Bronchial epithelial cell (primary cell): ENCODE measurements at places on chromosomes 5 and 9. TPM values are rescaled to one million over a fixed set of nuclear protein-coding genes. Genes with fewer than 3 reads are reported as not detected.

DNA sequence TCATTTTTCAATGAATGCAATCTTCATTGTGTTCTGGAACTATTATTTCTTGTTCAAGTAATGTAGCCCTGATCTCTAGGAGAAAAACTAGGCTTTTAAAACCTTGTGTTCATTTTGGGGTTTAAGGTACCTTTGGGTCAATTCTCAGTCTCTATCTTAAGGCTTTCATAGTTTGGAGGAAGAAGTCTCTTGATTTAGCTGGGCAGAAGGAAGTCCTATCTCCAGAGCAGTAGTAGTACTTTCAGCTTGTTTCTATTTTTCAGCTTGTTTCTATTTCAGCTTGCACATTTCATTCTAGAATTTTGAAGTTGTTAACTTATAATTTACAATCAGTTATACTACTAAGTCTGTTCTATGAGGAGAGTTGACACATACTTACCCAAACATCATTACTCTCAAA lies 15.2 kb downstream of the CSNK1G3 start:
- DNase-seq, result no peak

DNA sequence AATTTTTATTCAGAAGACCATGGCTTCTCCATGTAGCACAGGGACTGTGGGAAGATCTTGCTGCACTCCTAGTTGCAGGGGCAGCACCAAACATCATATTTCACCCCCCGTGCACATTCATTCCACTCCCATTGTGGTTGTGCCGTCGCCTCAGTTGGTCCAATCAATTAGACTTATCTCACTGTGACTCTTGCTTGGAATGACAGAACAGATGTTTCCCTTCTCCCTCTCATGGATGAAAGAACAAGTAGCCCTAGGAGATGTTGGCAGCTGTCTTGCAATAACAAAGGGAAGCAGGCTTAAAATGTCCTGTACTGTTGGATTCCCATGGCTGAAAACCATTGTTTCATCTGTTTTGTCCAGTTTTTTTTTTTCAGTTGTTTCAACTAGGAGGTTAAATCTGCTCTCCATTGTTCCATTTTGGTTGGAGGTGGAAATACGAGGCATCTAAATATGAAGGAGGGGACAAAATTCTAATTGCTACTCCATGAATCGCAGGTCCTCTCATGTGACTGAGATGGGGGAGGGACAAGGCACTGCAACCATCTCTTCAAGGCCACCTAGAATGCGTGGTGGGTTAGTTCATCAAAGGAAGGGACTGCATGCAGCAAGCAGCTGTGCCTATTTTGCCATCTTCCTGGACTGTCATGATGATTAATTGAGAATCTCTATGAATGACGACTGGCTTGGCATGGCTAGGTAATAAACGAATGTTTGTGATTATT lies 214.4 kb downstream of the NSG2 start:
- DNase-seq, result no peak

GRCh38 chr5:1891391-1891790 lies 8.7 kb upstream of the IRX4 start:
- DNase-seq, result no peak

GRCh38 chr5:56520986-56521730 lies 288.0 kb upstream of the ANKRD55 start:
- no peak for DNase-seq

DNA sequence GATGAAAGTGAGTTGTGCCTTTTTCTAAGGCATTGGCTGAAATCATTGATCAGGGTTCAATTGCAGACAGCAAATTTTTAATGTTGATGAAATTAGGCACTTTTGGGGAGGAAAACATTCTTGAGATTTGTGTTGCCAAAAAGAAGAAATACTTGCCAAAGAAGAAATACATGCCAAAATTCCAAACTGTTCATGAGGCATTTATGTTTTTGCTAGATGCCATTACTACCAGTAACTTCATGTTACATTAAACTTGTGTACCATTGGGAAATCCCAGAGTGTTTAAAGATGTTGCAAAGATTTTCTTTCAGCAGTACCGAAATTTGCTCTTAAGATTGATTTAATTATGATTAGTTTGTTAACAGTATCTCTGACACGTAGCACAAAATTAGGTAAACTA lies 7.0 kb downstream of the XRCC4 start:
- no peak for DNase-seq

GRCh38 chr9:113998525-113999255 lies 79.4 kb downstream of the AMBP start:
- DNase-seq, result no peak

DNA sequence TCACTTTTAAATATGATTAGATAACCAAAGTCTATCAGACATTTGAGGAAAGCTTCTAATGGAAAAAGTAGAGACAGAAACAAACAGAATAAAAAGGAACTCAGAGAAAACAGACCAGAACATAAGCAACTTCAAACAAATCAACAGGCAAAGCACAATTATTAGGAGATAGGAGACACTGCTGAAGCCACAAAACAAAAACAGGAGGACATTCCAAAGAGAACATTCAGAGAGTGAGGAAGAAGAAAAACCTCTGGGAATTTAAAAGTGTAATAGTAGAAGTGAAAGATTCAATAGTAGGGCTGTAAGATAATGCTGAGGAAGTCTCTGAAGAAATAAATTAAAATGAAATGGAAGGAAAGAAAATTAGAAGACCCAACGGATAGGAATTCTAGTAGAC lies 83.2 kb upstream of the TBCA start:
- no peak for DNase-seq

DNA sequence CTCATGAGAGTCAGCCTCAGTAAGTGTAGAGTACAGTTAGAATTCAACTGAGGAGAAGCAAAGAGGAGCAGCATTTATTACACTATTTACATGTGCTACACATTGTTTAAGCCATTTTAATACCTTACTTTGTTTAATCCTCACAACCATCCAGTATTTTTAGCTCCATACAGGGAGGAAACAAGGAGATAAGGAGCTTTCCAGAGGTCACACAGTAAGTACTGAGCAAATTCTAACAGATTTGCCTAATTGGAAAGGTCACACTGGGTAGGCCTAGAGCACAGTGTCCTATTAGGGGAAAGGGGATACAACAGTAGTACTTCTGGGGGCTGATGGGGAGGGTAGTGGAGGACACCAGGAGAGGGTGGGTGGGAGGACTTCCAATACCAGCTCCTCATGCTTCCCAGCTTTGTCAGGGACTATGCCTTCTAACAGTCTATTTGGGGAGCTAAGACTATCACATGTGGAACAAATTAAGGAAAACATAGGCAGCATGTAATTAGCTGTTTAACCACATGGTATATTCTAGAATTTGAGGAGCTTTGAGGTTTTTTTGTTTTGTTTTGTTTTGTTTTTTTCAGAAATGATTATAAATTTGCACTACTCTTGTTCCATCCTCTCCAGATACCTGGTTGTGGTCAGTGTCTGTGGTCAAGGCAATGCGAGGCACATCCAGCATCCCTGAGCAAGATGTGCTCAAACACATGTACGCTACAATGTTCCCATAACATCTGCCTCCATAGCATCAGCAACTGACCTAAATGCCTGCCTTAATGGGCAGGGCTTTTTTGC lies 96.0 kb upstream of the SLC12A2 start:
- no peak for DNase-seq

- DNase-seq, result no peak
These were observed 63.1 kb downstream of the GRAMD2B start for GRCh38 chr5:126486332-126486731.

DNA sequence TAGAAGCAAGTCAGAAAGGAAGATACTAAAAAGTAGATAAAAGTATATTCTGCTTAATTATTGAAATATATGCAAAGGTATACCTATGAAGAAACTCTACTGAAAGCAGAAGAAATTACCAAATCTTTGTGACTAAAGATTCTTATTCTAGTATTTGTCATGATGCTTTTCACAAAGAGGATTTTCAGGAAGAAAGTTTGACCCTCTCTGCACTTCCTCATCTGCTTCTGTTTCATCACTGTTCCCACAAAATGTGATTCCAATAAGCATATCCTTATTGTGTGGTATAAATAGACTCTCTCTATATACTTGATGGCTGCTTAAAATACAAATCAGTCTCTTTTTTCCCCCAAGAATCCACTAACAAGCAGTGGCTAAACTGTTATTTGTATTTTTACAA lies 2139.6 kb upstream of the ACO1 start:
- no peak for DNase-seq

GRCh38 chr5:136023958-136024541 lies 4.7 kb upstream of the TGFBI start:
- no peak for DNase-seq

- DNase-seq, result no peak
These were observed 47.6 kb upstream of the ADCY2 start for GRCh38 chr5:7348168-7348854.

GRCh38 chr9:125258832-125259534 lies 2.6 kb upstream of the GAPVD1 start:
- DNase-seq, result no peak

DNA sequence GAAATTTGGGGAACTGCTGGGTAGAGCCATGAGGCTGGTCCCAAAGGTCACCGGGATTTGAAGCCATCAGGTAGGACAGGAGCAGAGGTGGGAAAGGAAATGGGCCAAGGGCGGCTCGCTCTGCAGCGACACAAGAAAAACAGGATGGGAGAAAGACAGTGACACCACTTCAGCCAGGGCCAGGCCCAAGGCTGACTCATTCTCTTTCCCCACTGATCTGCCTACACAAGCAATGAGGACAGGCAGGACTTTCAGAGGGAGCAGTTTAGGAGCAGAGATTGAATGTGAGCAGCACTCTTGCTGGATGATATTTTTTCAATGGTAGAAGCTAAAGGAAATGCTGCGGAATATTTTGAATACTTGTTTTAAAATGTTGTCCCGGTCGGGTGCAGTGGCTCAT lies 3.5 kb downstream of the RUFY1 start:
- DNase-seq, result peak; percentile 73

DNA sequence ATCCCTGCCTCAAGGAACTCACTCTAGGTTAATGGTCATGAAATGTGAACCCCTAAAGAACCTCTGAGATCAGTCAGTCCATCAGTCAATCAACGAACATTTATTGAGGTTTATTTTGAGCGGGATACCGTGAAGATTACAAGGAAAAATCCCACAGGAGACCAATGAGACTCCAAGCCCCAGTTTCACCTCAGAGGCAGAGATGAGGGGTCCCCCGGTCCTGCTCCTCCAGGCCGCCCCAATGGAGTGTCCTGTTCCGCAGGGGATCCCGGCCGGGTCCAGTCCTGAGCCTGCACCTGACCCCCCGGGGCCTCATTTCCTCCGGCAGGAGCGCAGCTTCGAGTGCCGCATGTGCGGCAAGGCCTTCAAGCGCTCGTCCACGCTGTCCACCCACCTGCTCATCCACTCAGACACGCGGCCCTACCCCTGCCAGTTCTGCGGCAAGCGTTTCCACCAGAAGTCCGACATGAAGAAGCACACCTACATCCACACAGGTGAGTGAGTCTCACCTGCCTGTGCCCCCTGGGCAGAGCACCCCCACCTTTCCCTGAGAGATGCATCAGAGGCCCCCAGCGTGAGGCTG lies 11.0 kb downstream of the GFI1B start:
- no peak for DNase-seq

DNA sequence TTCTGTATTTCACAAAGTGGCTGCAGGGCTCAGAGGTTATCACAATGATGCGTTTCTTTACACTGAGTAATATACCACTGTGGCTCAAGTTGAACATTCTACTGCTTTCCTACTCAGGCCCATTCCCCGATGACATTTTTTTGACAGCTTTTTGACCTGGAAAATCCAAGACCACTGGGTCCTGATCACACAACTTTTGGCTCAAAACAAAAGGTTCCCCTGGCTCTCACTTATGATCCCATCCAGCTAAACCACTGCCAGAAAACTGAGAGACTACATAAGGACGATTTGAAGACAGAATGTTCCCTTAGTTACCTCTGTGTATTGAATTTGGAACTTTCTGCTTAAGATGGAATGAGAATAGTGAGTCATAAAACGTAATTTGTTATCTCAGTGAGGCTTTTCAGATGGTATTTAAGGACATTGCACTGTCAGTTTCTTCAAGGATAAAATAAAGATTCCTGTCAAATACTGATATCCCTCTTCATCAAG lies 78.0 kb upstream of the FBXL7 start:
- no peak for DNase-seq

DNA sequence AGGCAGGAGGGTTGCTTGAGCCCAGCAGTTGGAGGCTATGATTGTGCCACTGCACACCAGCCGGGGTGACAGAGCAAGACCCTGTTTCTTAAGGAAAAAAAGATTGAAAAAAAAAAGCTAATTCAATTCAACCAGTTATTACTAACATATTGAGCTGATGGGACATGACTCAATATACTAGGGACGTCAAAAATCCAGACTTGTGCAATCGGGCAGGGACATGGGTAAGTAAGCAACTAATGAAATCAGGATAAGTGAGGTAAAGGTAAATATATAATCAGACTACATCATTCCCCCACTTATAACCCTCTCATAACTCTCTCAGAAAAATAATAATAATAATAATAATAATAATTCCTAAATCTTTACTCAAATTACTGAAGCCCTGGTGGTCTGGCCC lies 975 bp upstream of the HAVCR1 start:
- no peak for DNase-seq

The CARTPT gene
- not detected in 2 replicates for total RNA-seq

The COL23A1 gene
- total RNA-seq, result 0.13 and 0.26 TPM in 2 replicates

The RAB3C gene
- not detected in 2 replicates for total RNA-seq

The LECT2 gene
- total RNA-seq, result not detected in 2 replicates

The OTP gene
- not detected in 2 replicates for total RNA-seq

The F2RL1 gene
- 24.1 and 25.5 TPM in 2 replicates for total RNA-seq

The SAPCD2 gene
- 0.26 and 1.2 TPM in 2 replicates for total RNA-seq

The INSL6 gene
- total RNA-seq, result not detected in 2 replicates

The PFN3 gene
- total RNA-seq, result not detected in 2 replicates

The GTF2H2C gene
- total RNA-seq, result 21.9 and 26.1 TPM in 2 replicates

The CNTLN gene
- 0.79 and 1.7 TPM in 2 replicates for total RNA-seq

The OLFM1 gene
- 0.13 and 0.26 TPM in 2 replicates for total RNA-seq
